ENCODE measurements at places on chromosomes 1 and 21.

- DNase-seq, result no peak
These were observed 42.5 kb upstream of the SYT2 start for GRCh38 chr1:202752774-202753173.

GRCh38 chr1:230176871-230177411, 109.9 kb downstream of the GALNT2 start:
- no peak for DNase-seq

DNA sequence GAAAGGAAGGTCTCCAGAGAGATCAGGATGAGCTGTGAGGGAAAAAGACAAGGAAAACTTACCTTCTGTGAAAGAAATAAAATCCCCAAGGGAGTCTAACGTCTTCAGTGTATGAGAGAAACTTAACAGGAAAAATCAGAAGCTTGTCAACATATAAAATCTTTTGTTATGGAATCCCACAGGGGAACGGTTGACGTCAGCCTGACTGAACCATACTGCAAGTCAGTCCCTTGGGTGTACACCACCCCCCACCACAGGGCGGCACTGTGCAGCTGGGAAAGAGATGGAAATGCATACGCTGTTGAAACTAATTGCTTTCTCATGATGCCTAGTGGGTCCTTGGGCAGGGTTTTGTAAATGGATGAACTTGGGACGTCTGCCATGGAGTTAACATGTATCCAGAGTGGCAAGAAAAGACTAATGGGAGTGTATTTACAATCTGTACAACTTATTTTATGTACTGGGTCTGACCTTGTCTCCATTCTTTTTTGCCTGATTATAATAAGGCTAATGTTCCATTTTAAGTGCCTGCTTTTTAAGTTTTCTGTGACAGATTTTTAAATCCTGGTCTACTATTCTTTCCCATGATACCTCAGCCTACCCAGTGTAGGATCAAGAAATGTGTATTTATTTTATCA, 22.7 kb downstream of the UTP25 start:
- peak; percentile 85 for DNase-seq

- no peak for DNase-seq
These were observed 5.6 kb downstream of the C1orf35 start for GRCh38 chr1:228097333-228098081.

DNA sequence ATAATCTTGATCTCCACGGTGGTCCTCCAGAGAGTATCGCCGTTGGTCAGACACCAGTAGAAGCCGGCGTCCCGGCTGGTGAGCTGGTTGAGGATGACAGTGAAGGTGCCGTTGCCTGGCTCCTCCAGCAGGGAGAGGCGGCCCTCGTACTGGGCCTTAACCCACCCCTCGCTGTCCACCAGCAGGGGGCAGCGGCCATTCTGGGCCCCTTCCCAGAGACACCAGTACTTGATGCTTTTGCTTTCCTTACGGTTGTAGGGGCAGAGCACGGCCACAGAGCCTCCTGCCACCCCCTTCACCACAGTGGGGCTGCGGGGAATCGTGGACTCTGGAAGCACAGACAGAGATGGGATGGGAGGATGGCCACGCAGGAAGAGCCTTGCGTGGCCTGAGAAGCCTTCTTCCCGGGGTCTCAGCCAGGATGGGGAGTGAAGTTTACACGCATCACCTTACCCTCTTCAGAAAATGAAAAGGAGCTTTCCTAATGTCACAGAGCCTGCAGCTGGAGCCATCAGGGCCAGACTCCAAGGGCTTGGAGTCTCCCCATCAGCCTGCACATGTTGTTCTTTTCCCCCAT, 10.7 kb downstream of the PIGR start:
- no peak for DNase-seq

DNA sequence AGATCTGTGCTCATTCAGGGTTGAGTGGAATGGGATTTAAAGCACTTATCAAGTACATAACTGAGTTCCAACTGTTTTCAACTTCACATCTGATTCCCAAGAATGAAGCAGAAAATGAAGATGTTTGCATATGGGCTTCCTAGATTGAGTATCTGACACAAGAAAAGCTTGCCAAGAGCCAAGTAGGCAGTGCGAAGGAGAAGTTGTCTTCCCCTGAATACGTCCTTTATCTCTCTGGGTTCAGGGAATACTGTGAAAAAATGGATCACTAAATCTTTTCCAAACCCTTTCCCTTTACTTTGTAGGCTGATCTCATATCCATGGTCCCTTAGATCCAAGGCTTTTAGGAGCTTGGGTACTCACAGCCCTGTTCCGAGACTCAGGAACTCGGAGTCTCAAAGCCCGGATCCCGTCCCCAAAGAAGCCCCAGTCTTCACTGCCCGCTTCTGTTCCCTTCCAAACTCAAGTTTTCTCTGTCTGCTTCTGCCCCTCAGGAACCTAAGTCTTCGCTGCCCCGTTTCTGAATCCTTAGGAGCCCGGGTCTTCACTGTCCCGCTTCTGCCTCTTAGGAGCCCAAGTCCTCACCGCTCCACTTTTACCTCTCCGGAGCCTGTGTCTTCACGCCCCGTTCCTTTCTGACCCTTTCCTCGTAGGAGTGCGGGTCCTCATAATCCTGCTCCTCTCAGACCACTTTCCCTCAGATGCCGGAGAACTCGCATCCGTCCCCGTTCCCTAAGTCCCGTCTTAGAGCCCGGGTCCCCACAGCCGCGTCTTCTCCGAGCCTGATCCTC, 616 bp downstream of the TAF12 start:
- no peak for DNase-seq

- DNase-seq, result no peak
These were observed 310.5 kb downstream of the PRDM2 start for GRCh38 chr1:14010476-14010875.

DNA sequence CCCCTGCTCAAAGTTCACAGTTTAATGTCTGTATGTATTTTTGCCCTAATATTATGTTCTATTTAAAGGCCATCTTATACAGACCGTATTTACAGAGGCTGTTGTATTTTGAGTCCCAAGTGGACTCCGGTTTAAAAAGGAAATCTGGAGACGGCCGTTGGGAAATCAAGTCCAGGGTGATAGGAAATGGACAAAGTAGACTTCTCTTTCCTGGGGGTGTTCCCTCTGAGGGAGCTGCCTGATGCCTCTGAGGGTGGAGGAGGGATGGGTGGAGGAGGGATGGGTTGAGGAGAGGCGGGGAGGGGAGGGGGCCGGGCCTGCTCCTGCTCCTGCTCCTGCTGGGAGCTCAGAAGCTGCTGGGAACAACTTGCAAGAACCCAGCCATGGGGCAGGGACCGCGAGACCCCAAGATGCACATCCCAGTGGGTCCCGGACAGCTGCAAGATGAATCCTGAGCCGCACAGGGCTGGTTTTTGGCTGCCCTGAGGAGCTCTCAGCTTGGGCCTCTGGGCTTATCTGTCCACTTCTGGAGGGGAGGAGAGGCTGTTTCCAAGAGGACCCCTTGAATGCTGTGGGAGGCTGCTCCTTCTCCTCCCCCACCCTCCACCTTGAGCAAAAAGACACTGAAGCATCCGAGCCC, 12.0 kb upstream of the ACTL8 start:
- DNase-seq, result no peak

DNA sequence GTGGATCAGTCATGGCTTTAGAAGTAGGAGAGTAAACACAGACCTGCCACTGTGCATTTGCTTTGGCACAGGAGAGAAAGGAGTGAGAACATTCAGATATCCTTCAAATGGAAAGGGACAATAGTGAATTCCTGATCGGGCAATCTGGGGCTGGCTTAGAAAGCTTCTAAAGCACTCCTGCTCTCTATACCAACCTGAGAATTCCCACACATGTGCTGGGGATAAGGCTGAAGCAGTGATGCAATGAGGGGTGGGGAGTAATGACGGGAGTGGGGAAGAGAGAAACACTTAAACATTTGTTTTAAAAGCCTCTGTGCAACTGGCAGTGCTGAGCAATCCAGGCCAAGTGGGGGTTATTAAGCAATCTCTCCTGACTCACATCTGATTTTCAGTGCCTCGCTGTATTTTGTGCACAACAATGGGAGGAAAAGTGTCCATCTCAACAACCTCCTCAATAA, 108.8 kb downstream of the KIAA0319L start:
- peak; percentile 91 for DNase-seq

DNA sequence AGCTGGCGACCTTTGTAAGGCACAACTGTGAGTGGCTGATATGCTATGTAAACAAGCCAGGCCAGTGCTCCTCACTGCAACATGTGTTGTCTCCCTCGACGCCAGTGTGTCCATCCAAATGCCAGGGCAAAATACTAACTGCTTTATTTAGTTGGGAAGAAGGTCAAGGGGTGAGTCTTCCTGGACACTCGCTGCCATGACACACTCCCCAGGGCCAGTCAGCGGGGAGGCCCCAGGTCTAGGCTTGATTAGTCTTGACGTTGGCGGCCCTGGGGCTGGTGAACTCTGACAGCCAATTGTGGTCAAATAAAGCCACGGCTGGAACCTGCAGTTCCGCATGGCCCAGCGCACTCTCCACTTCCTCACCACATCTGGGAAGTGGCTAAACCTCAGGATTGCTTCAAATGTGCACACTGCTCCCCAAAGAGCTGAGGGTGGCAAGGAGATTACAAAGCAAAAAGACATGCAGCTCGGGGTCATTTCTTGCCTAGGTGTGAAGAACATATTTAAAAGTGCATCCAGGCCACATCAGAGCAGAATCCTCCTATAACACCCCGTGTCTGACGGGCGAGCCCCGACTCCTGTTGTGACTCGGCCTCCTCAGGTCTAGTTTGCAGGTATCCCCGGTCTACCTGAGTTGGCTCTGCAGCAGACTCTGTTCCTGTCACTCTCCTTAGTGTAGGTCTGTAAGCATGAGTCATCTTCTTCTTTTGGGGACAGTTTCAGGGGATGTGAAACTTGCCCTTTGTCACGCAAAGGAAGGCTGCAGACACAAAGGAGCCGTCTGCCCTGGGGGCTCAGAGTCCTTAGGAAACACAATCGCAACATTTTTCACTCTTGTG, 183.5 kb downstream of the RUNX1 start:
- peak; percentile 50 for DNase-seq

DNA sequence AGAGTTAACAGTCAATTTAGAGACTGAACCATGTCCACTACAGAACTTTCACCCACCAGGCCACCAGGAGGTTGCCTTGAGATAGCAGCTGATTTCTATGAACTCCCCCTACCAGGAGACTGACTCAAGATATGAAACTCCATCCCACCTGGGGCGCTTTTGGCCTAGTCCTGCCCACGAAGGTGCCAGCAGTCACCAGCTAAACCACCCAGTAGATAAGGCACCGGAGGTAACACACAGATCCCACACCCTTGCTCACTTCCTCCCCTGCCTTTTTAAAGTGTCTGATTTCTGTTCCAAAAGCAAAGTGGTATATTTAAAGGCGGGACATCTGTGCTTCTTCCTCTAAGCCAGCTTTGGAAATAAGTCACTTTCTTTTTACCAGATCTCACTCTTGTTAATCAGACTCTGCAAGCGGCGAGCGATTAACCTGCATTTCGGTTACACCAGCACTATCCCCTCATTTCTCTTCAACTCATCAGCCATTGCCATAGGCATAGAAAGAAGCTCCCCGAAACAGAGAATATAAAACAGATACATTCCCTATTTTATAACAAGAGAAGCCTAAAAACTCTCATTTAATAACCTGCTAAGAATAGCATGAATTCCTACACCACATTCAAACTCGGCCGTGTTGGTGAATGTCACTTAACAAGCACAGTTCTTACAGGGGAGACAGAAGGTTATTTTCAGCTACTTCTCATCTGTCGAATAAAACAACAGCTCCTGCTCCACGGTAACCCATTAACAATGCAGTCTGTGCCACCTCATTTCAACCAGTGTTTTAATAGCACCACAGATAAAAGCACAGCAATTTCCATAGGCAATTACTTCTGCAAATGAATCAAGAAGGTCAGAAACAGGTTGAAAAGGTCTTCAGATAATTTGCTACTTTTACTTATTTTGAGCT, 318.1 kb downstream of the KCNH1 start:
- DNase-seq, result no peak

- DNase-seq, result no peak
These were observed 71.4 kb upstream of the PPP2R5A start for GRCh38 chr1:212213784-212214183.

GRCh38 chr1:38084700-38085099, 38.1 kb upstream of the POU3F1 start:
- no peak for DNase-seq

DNA sequence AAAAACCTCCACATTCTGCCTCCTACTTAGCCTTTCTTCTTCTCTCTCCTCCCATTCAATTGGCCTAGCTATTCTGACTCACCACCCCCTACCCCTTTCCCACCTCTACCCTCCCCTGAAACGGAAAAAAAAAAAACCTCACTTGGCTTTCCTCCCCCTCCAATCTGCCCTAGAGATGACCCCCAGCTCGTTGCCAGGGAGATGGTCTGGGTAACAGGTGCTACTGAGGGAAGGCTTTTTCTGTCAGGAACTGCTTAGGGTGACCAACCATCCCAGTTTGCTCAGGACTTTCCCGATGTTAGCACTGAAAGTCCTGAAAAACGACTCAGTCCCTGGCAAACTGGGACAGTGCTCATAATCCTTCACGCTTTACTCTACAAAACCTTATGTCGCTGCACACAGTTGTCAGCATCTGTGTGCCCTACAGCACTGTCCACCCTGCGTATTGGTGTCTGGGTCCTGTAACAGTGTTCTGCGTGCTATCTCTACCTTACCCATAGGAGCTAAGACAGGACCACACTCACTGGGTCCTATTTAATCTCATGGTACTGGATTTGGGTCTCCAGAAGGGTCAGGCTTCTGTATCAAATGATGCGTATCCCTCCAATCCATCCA, 7.7 kb upstream of the CADM3 start:
- DNase-seq, result no peak

DNA sequence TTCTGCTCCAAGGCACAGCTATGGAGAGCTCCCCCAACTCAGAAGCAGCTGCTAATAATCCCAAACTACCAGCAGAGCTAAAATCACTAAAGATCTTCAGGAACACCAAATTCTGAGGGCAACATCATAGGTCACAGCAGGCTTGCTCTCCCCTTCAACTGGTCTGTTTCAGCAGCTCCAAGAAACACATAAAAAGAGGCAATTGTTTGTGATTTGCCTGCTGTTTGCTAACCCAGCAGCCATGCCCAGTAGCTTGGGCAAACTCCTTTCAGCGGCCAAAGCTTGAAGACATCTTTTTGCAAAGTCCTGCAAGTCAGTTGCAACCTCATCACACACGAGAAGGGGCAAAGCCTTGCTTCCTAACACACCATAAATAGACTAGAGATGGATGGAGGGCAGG, 8.9 kb downstream of the ERI3 start:
- DNase-seq, result no peak

GRCh38 chr1:55512466-55512865, 297.3 kb upstream of the USP24 start:
- no peak for DNase-seq

GRCh38 chr1:212518188-212519054, 85.7 kb downstream of the NENF start:
- peak; percentile 59 for DNase-seq

GRCh38 chr1:40300249-40300567, 16.9 kb downstream of the COL9A2 start:
- no peak for DNase-seq

GRCh38 chr1:116697548-116698243, 30.2 kb upstream of the IGSF3 start:
- no peak for DNase-seq

GRCh38 chr1:151860504-151861187, 7.1 kb upstream of the THEM5 start:
- no peak for DNase-seq

Measured in astrocyte of the spinal cord (primary cell).